Omental fat pad (tissue), 4 donors: ENCODE measurements at places on chromosomes 3 and 15. TPM values are rescaled to one million over a fixed set of nuclear protein-coding genes. Genes with fewer than 3 reads are reported as not detected.

GRCh38 chr3:160808838-160809237 is 52.8 kb downstream of the PPM1L start:
- DNase-seq: no peak

DNA sequence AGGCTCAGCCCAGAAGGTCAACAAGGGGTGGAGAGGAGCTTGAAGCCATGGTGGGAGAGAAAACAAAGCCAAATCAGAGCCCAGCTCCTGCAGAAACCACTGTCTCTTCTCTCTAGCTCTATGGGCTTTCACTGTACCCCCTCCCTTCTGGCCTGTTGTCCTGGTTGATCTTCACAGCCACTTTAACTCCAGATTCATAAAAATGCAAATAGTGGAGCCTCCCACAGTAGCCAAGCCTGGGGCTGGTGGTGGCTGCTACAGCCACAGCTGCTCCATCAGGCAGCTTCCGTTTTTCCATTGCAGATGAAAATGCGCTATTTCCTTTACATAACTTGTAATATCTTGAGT is 20.7 kb upstream of the CAV3 start:
- DNase-seq: no peak

GRCh38 chr15:49462232-49462844 is 39.3 kb downstream of the FGF7 start:
- no peak for DNase-seq

DNA sequence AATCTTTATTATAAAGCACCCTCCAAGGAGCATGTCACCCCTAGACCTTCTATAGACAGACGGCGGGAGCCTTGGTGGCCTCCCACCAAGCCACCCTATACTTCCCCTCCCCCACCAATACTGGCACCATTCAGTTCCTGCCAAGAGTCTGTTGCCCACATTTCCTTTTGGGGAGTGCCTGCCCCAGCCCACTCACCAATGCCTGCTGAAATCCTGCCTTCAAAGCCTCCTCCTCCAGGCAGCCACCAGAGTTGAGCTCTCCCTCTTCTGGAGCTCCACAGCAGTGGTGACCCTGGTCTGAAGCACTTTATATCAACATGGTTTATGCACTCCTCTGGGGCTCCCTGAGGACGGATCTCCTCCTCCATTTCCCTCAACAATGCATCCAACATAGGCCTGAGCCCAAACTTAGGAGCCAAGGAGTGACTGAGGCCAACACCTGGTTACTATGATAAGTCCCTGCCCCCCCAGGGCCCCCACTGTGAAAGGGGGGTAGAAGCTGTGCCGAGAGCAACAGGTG is 8.8 kb downstream of the CCDC33 start:
- no peak for DNase-seq

GRCh38 chr3:32837789-32838188 is 20.0 kb downstream of the TRIM71 start:
- no peak for DNase-seq

DNA sequence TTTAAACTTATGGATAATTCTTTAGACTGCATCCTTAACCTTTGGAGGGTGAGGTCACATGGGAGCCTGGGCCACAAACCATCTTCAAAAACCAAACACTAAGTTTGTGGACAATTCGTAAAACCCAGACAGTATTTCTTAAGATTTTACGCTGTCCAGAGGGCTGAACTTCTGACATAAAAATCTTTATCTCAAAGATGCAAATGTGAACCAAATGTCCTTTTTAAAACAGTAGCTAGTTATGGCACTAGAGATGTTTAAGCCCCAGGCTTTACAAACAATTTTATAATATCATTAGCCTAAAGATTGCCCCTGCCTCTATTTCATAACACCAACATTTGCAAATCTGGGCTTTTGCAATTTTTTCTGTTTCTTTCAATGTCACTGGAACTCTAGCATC is 287.2 kb downstream of the SATB1 start:
- DNase-seq: no peak

GRCh38 chr3:61903074-61903473 is 341.7 kb downstream of the PTPRG start:
- DNase-seq: no peak

DNA sequence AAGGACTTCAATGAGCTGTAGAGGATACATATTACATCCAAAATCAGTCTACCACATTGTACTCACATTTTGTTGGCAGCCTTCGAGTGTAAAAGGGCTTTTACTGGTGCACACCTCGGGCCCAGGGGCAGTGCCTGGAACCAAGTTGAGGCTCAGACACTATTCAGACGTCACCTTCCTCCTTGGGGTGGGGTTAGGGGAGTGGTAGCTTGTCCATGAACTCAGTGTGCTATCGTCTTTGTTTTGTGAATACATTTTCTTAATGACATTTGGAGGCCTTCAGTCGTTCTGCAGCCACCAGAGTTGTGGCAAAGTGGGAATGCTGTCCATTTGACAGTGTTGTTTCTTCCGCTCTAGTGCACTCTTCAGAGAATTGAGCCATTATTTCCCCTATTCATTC is 114.2 kb downstream of the PGPEP1L start:
- DNase-seq: no peak

- DNase-seq: no peak
Measured at GRCh38 chr3:41216993-41217392, 17.7 kb downstream of the CTNNB1 start.

GRCh38 chr15:101168463-101168824 is 83.4 kb downstream of the CHSY1 start:
- no peak for DNase-seq

DNA sequence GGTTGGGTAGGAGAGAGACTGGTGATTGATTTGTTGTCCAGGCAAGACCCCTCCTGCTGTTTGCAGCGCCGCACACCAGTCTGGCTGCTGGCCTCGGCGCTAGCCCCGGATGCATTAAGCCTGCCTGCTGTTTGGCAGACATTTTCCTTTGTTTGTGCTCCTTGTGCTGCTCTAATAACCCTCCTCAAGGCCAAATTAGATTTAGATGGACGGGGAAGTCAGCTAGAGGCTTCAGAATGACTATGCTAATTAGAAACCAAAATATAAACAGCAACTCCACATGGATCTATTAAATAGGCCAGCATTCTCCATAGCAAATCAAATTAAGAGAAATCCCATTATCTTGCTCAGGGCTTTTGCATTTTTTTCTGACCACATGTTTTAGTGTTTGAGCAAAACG is 445.2 kb downstream of the SQOR start:
- DNase-seq: no peak

- DNase-seq: no peak
Measured at GRCh38 chr3:59813148-59813538, 763.3 kb upstream of the CFAP20DC start.

DNA sequence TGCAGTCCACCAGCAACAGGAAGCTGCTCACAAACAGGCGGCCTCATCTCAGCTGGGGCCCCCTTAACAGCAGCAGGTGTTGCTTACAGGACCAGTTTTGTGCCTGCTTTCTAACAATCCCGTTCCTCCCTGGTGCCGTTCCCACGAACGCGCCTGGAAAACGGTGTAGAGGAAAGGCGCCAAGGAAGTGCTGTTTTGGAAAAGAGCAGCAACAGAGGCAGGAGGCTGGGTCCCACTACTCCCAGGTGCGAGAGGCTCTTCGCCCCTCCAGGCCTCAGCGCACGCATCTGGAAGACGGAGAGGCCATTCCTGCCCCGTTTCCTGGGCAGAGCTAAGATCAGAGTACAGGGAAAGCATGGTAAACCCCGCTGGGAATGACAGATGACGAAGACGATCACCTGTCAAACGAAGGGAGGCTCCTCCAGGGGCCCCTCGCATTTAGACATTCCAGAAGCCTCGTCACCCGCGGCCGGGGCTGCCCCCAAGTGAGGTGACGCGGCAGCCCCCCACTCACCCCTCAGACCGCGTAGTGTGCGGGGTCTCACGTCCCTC is 603 bp downstream of the SCAPER start:
- no peak for DNase-seq

DNA sequence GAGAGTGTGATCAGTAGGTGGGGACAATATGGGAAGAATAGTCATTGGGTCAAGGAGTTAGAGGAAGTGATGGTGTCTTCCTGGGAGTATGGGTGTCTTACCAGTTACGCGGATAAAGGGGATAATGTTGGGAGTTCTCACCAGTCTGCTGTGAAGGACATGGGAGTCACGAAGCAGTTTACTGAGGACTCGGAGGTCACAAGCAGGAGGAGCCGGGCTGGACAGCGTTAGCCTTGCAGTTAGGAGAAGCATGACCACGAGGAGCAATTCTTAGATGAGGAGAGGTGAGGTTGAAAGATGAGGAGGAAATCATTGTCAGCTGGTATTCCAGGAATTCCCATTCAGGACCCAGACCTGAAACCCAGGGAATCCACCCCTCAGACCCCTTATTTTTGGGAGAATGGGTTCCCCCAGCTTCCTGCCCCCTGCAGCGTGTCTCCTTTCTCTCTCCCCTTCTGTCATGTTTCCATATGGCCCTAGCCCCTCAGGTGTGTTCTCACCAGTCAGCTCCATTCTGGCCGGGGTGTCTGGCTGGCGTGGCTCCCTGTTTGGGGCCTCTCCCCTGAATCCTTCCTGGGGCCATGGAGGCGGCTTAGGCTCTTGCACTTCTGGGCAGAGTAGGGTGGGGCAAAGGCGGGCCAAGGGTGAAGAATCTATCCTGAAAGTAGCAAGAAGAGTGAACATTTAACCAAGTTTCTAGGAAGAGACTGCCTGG is 2.1 kb downstream of the THPO start:
- no peak for DNase-seq

DNA sequence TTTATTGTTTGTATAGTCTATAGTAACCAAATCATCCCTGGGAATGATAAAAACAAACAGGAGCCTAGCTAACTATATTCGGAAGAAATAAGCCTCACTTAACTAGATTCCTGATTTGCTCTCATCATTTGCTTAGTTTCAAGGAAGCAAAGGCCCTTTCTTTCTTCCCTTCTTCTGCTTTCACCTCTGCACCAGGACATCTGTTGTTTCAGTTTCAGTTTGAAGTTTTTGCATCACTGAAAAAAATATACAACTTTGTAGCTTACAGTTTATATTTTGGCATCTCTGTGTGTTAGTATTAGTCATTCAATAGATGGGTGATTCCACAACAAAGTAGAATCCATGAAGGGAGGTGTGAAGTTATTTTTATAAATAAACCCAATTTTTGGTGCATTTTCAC is 113.6 kb upstream of the SNTN start:
- DNase-seq: no peak

GRCh38 chr3:31230425-31231223 is 302.1 kb upstream of the STT3B start:
- no peak for DNase-seq

GRCh38 chr3:117479095-117479494 is 769.5 kb downstream of the TUSC7 start:
- no peak for DNase-seq

DNA sequence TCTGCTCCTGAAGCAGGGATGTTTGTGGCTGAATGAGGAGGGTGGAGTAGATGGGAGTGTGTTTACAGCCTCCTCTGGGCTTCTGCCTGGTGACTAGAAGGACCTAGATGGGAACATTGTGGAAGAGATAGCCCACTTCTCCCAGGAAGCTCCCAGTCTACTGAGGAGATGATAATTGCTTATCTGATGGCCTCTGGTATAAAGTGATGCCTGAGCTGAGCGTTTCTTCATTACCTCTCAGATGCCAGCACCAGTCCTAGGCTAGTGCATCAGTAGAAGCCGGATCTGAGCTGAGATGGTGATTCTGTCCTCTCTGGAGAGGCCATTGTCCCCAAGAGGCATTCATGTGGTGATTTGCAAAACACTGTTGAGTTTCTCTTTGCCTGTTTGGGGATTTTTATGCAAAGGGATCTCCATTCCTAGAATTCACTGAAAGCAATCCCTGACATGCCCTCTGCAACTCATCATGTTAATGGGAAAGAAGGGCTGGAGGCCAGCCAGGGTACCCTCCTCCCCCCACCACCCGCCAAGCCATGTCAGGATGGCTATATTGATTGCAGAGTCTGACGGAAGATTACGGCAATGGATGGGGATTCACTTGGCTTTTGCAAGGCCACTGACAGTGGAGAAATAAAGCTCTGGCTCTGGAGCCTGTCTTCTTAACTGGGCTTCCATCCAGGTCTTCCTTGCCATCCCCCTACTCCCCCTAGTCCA is 166.4 kb upstream of the ROPN1 start:
- no peak for DNase-seq

DNA sequence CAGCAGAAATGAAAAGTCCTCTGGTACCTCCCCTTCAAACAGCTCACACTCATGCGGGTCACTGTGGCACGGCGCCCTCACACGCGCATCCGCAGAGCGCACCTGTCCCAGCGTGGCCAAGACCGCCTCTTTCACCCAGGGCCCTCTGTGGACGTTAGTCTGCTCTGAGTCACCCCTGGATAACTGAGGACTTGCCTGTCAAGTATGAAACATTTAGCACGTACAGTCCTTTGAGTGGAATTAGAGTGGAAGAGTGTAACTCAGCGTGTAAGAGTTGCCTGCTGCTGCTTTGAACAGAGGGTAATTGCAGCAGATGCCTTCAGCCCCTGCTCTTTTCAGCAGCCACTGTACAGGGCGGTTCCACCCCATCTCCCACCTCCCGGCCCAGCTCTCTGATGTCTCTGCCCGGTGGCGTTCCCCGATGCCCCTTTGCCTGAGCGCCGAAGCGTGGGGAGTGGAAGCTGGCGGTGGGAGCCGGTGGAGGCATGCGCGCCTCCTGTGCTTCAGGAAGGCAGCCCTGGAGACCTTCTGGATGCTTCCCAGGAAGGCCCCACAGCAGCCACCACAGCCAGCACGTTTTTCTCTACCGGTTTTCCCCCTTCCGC is 23.0 kb downstream of the CPN2 start:
- no peak for DNase-seq

DNA sequence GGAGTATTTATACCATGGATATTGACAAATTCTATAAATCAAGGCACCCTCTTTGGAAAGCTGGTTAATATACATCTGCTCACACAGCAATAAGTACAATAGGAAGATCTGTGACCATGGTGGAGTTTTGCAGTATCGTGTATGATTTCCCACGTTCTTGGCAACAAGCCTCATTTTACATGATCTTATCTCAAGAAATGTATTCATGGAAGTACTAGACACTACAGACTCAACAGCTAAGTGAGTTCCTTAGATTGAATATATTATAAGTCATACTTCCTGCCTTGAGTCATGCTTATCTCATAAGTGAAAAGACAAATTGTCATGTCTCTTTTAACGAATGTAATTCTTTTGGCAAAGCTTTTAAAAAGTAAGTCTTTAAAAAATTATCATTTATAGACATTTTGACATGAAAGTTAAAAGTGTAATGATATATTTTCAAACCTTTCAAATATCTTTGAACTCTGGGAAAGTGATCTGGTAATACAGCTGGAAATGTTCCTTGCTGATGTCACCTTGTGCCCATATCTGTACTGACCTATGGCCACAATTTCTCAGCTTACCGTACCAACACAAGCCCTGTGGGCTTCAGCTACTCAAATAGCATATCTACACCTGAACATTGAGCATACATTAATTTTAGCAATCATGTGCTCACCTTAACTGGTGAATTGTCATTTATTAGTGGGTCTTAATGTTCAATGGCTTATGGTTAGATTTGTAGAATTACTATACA is 130.3 kb upstream of the TMC3 start:
- no peak for DNase-seq

The WHAMM gene
- total RNA-seq: 7.9 TPM

The MYRIP gene
- total RNA-seq: 1.0 TPM

The ARL14 gene
- not detected for total RNA-seq

The NPRL2 gene
- 12.4 TPM for total RNA-seq

The PARP14 gene
- total RNA-seq: 45.2 TPM

The SNRK gene
- 59.0 TPM for total RNA-seq

The CNTN6 gene
- not detected for total RNA-seq

The CCRL2 gene
- total RNA-seq: 6.8 TPM

The RFC4 gene
- total RNA-seq: 6.1 TPM

The PLXNA1 gene
- total RNA-seq: 21.7 TPM

The DUOXA1 gene
- total RNA-seq: 0.95 TPM

The SUSD5 gene
- total RNA-seq: 13.5 TPM

The GP5 gene
- 0.96 TPM for total RNA-seq
